CD4-positive, alpha-beta T cell (primary cell): ENCODE measurements at places on chromosomes 2 and 18.

GRCh38 chr2:167965907-167966761 lies 281.3 kb downstream of the STK39 start:
- DNase-seq = no peak

- no peak for DNase-seq
Measured at GRCh38 chr2:96768083-96768561, 7.4 kb downstream of the CNNM4 start.

DNA sequence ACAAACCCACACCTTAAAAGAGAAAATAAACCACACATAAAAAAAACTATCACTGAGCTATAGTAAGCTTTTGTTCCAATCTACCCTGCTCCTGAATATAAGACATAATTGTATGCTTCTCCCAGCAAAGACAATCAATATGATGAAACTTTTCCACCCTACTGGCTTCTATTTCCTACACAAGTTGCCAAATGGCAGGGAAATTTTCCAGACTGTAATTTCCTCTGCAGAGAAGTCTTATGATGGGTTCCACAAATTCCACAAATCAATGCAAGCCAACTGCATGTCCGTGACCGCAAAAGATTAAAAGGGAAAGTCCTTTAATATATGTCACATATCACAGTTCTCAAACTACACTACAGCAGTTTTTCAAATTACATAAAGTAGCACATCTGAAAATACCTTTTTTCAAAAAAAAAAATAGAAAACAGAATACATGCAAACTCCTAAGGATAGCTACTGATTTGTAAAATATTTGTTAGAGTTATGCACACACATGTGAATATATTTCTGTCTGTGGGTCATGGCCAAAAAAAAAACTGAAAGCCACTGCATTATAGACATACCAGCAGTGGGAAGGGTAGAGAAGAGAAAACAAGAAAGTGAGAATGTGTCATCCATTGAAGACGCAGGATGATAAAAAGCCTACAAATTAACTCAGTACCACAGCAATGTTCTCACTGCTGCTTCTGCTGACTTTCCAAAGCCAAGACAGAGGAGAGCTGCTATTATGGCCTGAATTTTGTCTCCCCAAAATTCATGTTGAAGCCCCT lies 61.4 kb downstream of the RPL31 start:
- DNase-seq = no peak

DNA sequence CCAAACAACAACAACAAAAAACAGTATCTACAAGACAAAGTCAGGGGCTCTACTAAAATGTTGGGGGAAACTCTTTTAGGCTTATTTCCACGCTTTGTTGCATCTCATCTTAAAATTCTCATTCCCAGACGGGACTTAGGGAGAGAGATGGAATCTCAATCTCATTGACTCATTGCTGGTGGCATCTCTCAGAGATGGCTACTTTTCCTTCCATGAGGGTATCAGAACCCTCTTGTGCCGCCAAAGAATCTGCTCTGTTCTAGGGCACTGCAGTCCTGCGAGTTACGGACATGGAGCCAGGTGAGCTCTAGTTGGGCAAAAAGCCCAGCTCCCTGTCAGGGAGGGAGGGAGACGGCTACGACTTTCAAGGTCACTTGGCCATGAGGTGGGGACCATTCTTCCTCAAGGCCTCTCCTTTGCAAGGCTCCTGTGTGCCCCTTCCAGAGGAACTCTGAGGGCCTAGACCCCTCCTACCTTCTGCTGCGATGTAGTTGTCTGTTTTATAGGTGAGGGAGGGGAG lies 68.0 kb downstream of the MYCN start:
- DNase-seq = no peak

DNA sequence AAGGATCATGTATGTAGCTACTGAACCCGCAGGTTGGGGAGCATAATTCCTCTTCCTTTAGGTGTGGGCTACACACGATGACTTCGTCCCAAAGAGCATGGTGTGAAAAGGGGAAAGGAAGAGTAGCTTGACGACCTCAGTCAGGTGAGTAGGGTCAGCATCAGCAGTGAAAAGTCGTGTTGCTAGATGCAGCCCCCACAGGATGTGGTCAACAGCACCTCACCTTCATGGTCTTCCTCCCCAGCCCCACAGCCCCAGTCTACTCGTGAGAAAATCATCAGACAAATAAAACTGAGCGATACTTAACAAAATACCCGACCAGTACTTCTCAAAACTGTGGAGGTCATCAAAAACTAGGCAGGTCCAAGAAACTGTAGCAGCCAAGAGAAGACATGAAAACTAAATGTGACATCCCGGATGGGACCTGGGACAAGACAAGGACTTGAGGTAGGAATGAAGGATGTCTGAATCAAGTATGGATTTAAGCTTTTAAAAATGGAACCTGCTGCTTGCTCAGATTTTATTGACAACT lies 77.5 kb upstream of the NFATC1 start:
- DNase-seq = no peak

DNA sequence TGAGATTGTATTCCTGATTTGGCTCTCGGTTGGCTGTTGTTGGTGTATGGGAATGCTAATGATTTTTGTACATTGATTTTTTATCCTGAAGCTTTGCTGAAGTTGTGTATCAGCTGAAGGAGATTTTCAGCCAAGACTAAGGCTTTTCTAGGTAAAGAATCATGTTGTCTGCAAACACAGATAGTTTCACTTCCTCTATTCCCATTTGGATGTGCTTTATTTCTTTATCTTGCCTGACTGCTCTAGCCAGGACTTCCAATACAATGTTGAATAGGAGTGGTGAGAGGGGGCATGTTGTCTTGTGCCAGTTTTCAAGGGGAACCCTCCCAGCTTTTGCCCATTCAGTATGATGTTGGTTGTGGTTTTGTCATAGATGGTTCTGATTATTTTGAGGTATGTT lies 90.4 kb downstream of the CYP26B1 start:
- no peak for DNase-seq

GRCh38 chr2:8134473-8134932 lies 547.4 kb upstream of the ID2 start:
- no peak for DNase-seq

DNA sequence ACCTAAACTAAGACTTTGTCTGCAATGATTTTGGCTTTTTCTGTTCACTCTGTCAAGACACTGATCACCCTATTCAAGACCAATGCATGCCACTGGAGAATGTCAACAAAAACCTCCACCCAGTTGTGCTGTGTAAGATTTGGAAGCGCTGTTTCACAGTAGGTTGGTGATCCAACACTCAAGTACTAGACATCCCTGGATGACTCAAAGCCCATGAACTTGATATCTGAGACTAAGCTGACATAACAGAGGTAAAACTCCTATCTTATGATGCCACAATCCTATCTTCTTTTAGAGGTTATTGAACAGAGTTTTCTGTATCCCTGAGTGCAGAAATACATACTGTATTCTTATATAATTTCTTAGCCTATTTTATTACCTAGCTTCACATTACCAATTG lies 251.3 kb upstream of the ETAA1 start:
- DNase-seq = no peak

DNA sequence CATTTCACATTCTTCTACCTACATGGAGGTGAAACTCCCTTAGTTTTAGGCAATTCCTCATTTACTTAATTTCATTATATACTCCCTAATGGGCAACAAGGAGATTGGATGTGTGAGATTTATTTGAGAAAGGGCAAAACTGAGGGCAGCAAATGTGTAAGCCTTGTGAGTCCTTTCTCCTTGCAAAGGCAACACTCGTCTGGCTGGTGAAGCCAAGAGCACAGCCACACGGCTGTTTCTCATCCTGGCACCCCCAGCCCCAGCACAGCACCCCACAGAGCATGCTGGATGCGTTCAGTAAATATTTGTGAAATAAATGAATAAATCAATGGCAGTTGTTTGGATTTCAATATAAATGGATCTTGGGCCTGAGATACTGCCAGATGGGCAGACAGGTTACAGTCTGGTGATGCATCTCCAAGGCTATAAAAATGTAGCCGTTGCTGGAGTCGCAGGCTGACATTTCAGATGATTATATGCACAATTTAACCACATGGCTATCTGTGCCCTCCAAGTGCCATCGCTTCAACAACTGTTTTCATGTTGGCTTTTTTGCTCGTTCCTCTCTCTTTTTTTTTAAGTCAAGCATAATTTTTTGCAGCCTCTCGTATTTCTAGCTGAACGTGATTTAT lies 154.1 kb upstream of the REV1 start:
- no peak for DNase-seq

DNA sequence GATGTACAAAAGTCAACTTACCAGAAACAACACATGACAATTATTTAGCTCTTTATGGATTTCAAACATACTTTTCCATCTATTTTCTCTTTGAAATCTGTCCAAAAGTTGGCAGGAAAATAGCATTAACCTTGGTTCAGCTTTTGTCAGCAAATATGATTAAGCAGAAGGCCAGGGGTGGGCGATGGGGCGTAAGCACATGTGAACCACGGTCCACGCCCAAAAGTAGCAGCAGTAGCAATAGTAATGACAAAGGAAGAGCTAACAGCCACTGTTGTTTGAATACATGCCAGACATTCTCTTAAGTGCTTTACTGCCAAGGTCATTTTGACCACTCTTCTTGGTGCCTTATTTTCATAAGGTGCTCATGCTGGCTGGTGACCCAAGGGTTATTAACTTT lies 73.5 kb downstream of the ANTXR1 start:
- DNase-seq = no peak

GRCh38 chr2:112149866-112150435 lies 11.8 kb downstream of the FBLN7 start:
- no peak for DNase-seq

GRCh38 chr2:74836675-74837401 lies 2.9 kb downstream of the HK2 start:
- no peak for DNase-seq

- no peak for DNase-seq
Measured at GRCh38 chr2:156892467-156893281, 364.8 kb upstream of the GALNT5 start.
